NK-92 treated with Interleukin-12 subunit alpha and Interleukin-12 subunit beta, amount 100 ng/mL, for 24 hours (cell line): ENCODE measurements at places on chromosomes 6 and 20.

DNA sequence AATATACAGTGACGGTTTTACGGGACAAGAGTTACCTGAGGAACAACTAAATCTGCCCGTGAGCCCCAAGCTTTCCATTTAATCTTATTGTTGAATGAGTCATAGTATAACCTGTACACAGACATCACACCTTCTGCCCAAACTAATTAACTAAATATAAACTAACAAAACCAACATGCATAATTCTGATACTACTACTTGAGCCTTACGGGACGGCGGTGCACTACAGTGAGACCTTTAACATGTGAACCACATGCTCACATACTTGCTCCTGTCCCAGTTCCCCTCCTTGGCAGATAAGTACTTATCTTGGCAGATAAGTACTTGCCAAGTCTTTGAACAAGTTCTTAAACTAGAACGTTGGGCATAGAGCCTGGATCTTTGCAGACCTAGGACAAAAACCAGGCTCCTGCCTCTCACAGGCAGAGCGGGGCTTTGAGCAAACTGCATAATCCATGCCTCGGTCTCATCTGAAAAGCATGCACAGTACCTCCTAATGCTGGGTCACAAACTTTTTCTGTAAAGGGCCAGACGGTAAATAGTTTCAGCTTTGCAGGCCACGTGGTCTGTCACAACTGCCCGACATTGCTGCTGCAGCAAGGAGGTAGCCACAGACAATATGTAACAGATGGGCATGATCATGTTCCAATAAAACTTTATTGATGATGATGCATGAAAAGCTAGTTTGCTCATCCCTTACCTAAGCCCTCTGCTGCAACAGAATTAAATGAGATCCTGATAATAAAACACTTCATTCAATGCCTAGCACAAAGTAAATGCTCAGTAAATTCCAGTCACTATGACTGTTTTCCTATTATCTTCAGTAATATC is 23.0 kb downstream of the ZNF217 start:
- DNase-seq = no peak

DNA sequence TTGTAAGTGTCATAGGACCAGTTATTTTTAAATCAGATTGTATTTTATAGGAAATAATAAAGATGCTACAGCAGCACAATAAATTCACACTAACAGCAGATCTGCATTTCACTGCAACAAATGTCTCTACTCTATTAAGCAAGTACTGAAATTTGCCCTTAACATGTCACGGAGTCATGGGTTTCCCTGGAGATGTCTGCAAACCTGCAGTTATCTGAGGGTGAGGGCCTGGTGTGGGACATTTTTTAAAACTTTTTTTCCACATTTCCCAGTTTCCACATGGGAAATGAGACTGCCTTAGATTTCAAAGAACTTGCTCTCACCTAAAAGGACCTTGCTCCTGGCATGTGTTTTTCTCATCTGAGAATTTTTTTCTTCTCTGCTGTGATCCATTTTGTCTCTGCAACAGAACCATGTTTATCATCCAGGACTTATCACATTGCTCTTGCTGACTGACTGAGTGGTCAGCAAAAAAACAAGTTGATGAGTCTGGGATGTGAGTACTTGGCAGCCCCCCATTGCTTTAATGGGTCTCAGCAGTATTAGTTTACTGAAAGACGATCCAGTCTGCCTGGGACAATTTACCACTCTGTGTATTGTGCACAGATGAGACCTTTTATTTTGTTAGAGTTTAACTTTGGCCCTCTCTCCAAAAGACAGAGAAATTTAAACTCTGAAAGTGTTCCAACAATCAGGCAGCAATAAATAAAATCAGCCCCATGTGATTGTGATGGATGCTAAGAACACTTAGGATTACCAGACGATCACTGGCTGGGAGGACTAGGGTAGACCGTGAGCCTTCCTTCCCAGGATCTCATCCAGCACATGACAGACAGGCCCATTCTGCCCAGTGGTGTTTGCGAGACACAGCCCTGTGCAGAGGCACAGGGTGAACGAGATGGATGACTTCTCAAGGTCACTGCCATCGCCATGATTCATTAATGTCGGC is 268.8 kb downstream of the BTBD9 start:
- DNase-seq = no peak

DNA sequence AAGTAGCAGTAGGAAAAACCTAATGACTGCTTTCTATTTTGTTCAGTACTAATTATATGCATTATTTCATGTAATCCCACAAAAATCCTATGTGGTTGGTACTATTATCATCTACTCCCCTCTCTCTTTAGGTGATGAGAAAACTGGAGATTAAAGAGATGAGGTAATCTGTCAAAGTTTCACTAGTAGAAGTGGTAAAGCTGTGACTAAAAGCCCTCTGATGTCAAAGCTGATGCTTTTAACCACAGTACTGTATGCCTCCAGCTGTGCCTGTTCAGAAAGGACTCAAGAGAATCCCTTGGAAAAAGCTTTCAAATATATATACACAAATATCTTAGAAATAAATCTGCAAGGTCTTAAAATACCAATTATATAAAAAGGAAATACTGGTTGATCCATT is 38.0 kb downstream of the PHIP start:
- DNase-seq = no peak

- no peak for DNase-seq
Measured at GRCh38 chr20:15039088-15039752, 701.8 kb upstream of the FLRT3 start.

DNA sequence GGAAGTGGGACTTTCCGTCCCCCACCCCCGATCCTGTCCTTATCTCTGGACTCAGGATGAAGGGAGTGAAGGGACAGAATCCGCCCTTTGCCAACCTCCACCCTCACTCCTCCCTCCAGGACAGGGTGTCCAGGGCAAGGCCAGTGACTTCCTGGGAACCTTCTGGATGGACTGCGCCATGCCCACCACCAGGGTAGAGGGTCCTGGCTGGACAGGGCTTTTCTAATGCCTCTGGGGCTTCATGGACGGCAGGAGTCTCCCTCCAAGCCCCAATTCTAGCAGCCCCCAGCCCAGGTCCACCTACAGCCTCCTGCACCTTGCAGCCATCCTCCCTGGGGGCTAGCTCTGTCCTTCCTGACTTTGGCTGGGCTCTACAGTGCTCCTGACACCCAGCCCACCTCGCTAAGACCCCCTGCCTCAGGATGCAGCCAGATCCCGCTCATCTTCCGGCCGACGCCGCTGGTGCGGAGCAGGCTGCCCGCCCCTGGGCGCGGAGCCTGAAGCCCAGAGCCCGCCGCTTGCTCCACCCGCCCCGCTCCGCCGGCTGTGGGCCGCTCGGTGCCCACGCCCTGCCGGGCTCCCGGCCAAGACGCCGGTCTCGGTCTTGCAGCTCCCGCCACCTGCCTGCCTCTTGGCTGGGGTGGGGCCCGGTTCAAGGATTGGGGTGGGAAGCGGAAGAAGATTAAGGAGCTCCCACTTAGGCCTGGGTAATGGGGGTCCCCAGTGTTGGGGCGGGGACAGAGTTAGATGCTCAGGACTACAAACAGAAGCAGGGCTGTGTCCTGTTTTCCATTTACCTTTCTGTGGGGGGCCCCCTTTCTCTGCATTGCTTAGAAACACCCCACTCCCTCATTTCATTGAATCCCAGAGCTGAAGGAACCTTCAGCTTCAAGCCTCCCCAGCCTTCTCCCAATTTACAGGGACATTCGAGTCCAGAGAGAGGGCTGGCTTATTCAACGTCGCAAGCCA is 72.8 kb downstream of the MDGA1 start:
- DNase-seq = no peak

DNA sequence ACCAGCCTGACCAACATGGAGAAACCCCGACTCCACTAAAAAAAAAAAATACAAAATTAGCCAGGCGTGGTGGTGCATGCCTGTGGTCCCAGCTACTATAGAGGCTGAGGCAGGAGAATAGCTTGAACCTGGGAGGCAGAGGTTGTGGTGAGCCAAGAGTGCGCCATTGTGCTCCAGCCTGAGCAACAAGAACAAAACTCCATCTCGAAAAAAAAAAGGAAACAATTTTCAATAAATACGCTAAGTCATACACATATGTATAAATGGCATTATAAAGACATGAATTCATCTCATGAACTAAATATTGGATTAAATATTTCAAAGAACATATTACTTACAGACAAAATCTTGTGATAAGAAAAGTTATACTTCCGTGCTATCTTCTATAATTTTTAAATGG is 2.9 kb downstream of the ARHGAP18 start:
- no peak for DNase-seq

GRCh38 chr6:68008445-68008844 is 626.6 kb upstream of the ADGRB3 start:
- no peak for DNase-seq
